ENCODE measurements at places on chromosomes 4 and X.

- DNase-seq: no peak
These were observed 35.1 kb downstream of the ENPEP start for GRCh38 chr4:110510955-110511544.

DNA sequence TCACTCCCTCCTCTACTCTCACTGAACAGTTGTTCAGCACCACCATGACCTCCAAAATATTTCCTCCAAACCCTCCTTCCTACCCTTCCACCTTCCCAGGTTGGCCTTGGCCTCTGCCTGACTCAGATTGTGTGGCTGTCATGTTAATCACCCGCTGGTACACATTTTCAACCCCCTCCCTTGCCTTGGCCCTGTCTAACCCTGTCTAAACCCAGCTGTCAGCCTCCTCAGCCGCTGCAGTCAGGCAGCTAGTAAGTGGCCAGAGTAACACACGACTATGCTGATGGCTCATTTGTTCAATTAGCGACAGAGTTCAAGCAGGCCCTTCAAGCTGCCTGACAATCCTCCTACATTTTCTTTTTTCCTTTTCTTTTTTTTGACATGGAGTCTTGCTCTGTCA, 18.0 kb downstream of the ING2 start:
- DNase-seq: no peak

DNA sequence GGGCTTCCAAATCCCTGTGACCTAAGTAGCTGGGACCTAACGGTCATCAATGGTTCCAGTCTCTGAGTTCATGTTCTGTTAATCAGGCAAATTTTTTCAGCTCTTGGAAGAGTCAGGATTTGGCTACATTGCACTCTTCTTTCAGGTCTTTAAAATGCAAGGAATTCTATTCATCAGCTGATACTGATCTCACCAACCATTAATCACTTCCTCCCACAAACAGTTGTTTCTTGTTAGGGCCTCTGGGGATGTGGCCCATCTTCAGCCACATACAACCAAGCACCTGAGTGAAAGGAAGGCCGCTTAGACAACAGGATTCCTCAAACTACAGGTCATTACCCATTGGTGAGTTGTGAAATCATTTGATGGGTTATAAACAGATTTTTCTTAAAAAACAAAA, 71.7 kb downstream of the FANCB start:
- no peak for DNase-seq

GRCh38 chrX:77293331-77293995, 153.7 kb upstream of the FGF16 start:
- no peak for DNase-seq

- DNase-seq: no peak
These were observed 159.9 kb downstream of the TRIML1 start for GRCh38 chr4:188299161-188299560.

DNA sequence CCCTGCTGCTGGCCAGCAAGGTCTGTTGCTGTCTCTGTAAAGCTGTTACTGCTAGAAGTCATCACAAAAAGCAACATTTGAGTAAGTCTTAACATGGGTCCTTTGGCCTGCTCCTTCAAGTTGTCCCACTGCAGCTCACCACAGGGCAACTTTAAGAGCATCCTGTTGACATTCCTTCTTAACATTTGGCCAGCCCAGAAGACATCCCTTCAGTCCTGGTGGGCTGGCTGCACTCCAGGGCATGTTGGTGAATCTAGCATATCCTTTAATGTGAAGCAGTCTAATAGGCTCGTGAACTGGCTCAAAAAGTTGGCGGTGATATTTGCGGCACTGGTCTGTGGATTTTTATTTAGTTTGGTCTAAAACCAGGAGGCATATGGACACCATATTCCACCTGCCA, 92.2 kb upstream of the MAML3 start:
- no peak for DNase-seq

- no peak for DNase-seq
These were observed 404.4 kb upstream of the RASGEF1B start for GRCh38 chr4:81876106-81876505.

DNA sequence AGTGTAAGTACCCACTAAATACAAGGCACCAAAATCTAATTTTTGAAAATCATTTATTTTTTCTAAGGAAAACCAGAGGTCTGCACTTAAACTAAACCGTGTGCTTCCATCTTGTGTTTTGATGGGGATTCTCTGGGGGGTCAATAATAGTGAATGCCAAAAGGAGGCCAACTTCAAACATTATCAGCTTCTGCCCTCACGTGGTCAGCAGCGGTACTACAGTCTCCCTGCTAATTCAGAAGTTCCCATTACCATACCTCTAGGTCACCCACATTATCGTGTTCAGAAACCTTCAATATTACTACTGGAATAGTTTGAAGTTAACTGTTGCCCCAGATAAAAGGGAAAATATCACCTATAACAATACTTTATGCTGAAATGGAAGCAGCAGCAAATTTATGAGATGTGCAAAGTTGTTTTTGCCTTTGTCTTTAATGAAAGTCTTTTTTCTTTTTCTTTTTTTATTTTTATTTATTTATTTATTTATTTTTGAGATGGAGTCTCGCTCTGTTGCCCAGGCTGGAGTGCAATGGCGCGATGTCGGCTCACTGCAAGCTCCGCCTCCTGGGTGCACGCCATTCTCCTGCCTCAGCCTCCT, 17.3 kb downstream of the CTPS2 start:
- no peak for DNase-seq

DNA sequence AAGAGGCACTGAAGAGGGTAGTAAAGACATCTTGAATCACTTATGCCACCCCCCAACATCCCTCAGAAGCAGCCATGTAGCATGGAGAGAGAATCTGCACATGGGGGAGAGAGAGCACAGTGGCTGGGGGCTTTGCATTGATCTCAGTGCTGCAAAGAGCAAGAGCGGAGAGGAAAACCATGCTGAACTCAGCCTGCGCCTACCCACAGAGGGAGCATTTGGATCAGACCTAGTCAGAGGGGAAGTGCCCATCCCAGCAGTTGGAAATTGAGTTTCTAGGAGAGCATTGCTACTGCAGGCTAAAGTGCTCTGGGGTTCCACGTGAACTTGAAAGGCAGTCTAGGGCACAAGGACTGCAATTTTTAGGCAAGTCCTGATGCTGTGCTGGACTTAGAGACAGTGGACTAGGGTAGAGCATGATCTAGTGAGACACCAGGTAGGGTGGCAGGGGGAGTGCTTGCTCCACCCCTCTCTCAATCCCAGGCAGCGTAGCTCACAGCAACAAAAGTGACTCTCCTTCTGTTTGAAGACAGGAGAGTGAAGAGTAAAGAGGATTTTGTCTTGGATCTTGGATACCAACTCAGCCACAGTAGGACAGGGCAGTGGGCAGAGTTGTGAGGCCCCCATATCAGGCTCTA, 9.0 kb upstream of the PROM1 start:
- DNase-seq: no peak
